ENCODE measurements at places on chromosomes 3 and 15.

DNA sequence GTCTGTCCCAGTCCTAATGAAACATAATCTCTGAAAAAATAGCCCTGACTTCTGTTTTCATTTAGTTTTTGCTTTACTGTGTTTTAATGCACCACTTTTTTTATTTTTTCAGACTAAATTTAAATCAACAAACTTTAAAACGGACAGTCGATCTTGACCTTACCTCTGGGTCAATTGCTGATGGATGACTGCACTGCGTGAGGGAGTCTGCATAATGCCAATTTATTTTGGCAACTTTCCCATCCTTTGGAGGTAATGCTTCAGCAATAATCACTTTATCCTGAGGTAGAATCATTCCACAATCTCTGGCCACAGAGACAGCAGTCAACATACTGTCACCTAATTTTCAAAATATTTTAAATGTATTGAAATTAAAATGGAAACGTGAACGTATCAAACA lies 32.5 kb upstream of the GP5 start:
- no peak for DNase-seq

GRCh38 chr3:72558001-72558400 lies 290.2 kb downstream of the SHQ1 start:
- no peak for DNase-seq

DNA sequence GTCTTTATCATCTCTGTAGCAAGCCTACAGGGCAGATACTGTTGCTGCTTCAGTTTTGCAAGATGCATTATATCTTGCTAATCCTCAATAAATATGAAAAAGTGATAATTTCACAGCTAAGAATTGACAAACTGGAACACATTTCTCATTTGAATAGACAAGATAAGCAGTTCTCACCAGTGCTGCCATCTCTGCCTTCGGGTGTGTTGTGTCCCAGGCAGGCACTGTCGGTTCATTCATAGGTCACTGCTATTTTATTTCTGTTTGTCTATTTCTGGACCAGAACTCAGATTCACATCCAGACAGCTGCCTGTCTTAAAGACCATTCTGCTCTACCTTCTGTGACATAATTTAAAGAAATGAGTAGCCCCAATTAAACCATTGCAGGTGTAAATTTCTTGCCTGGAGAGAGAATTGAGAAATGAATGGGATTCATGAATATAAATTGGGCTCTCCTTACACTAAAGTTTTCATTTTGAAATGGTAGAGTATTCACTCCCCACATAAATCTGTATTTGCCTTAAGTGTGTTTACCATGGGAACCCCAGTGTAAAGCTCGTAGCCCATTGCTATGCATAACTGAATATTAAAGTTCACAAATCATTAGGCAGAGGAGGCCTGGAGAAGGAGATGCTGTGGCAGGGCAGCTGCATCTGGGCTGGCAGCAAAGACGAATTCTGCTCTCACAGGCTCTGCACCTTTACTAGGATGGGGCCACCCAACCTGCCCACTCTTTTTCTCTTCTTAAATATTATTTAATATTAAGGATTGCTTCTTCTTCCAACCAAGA lies 149.9 kb downstream of the ARPP21 start:
- DNase-seq, result no peak

GRCh38 chr3:38834717-38835116 lies 18.7 kb upstream of the SCN10A start:
- no peak for DNase-seq

DNA sequence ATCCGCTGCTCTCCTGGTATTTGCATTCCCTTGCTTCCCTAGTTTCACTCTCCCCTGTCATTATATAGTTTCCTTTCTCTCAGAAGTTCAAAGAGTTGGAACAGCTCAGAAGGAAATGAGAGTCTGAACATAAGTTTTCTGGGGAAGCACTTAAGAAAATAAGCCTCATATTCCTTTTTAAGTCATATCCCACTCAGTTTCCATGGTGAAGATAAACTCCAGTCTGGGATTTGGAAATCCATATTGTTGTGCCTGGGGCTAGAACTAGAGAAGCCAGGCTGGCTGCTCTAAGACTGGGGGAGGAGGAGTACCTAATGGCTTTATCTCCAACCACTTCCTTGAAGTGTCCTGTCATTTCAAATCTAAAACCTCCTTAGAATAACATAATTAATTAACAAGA lies 134.2 kb upstream of the ALCAM start:
- no peak for DNase-seq

All from cortex of kidney (tissue), 1 donor.